ENCODE measurements at places on chromosomes 2 and 18.

- no peak for DNase-seq
Observed at GRCh38 chr2:113117541-113118262, 9.7 kb upstream of the IL1RN start.

DNA sequence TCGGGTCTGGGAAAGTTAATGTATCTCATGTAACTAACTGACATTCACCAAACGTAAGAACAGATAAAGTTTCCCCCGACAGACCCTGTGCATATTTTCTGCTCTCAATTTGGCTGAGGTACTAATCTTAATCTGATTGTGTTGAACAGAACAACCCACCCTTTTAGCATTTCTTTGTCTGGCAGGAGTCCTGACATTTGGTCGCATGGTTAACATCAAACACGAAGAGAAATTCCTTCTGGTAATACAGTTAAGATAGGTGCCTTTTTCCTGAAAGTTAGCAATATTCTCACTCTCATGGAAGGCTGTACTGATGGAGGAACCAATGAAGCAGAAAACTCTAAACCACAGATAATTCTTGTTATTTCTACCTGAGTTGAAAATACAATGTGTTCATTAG lies 520.8 kb downstream of the PARD3B start:
- DNase-seq: no peak

GRCh38 chr2:37794717-37795116 lies 123.3 kb upstream of the CDC42EP3 start:
- DNase-seq: no peak

GRCh38 chr2:118865106-118865505 lies 17.7 kb upstream of the EN1 start:
- DNase-seq: no peak

GRCh38 chr2:96089356-96090195 lies 26.8 kb downstream of the ADRA2B start:
- DNase-seq: no peak

DNA sequence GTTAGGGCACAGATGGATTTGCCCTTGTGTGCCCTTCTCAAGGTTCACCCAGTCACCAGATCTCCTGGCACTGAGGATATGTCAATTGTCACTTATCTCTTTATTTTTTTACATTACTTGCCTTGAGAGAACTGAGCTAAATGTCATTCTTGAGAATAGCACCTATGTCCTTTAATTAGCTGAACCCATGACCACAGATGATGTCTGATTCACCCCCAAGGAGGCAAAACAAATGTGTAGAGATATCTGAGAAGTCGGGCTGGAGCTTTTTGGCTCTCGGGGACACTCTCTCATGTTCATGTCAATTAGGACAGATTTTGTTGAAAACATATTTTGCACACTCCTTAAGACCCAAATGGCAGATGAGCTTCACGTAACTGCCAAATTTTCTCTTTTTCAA lies 171.4 kb upstream of the LRRTM1 start:
- DNase-seq: no peak

DNA sequence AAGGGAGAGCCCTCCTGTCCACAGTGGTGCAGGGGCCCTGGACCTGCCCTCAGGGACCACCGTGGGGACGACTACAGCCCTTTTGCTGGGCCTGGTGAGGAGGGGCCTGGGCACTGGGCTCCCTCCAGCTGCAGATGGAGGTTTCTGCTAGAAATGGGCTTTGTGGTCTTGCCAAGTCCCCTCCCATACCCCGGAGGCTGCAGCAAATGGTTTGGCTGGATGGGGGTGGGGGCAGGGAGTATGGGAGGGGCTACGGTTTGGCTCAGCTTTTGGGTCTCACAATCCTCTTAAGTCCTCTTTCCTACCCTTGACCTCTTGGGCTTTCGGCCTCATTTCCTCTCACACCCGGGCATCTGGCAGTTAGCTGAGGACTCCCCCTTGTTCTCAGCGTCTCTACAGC lies 21.7 kb downstream of the TET3 start:
- DNase-seq: no peak

DNA sequence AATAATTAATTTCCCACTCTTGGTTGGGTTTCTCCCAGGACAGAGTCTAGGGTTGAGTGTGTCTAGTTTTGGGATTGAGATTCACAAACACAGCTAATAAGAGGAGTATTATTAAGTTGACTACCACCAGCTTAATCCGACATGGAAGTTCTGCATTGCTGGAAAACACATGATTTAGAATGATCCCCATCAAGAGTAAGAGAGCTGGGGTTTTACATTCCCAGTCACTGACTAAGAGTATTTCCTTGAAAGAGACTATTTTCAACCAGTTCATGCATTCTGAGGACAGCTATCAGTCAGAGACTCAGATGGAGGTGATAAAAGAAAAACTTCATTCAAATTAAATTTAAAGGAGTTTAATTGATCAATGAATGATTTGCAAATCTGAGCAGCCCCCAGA lies 334.6 kb upstream of the LRATD1 start:
- no peak for DNase-seq

- no peak for DNase-seq
Observed at GRCh38 chr18:29241199-29241598, 1064.3 kb upstream of the CDH2 start.

DNA sequence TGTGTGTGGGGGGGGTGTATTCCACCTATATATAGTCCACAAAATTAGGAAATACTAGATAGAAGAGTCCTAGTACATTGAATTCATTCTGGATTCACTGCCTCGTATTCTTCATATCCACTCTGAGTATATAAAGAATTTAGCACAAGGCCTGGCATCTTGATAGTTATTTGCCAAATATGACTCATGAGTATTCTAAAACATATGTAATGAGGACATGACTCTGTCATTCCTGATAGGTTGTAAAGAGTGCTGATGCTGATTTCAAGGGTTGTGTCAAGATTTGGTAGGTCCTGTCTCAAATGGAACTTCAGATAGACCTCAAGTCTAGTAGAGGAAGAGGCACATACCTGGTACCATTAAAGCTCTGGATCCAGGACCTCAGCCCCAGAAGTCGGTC lies 173.4 kb upstream of the BOD1L2 start:
- no peak for DNase-seq

GRCh38 chr2:25131567-25132298 lies 36.6 kb downstream of the POMC start:
- no peak for DNase-seq

- no peak for DNase-seq
Observed at GRCh38 chr2:240834377-240834975, 14.5 kb upstream of the KIF1A start.

DNA sequence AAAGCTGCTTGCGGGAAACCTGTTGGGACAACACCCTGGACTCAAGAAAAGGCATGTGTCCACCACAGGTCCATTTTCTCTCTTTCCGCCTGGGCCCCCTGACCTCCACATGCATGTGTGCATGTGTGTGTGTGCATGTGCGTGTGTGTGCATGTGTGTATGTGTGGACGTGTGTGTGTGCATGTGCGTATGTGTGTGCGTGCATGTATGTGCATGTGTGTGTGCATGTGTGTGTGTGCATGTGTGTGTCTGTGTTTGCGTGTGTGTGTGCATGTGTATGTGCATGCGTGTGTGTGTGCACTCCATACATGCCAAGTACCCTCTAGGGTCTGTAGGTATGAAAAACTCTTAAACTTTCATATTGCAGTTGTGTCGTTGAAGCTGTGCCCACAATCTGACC lies 16.3 kb downstream of the CAPN14 start:
- DNase-seq: no peak

DNA sequence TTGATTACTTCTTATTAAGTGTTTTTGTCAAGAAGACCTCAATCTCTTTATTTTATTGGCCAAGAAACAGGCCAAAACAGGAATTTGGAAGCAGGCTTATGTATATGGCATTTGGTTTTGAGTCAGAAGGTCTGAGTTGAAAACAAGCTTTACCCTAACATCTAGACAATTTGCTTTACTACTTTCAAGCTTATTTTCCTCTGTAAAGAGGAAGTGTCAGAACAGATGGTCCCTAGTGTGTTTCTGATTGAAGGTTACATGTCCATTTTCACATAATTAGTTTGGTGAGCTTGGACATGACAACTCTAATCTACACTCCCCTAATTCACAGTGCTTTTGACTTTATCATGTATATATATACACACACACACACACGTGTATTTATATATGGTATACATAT lies 19.8 kb upstream of the MAP4K4 start:
- DNase-seq: no peak

DNA sequence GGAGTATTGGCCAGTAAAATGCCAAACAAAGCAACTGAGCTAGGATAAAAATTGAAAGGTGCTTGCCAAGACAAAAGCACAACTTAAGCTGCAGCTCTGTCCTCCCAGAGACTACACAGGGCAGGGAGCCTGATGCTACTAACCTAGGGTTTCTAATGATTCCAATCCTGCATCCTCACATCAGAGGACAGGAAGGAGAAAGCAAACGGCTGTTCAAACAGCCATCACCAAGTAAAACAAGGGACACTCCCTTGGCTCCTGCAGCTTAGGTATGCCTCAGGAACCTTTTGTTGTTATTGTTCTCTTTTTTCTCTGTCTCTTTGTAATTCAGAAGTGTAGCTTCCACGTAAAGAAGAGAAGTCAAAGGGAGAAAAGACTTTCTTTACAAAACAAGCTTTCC lies 99.5 kb downstream of the TCF4 start:
- DNase-seq: no peak

Data from activated T-cell treated with anti-CD3 and anti-CD28 coated beads, Interleukin-2, amount 50 U/mL, for 1 hour (primary cell).